ENCODE measurements at places on chromosomes 3 and 15.

- no peak for DNase-seq
Observed at GRCh38 chr15:43911235-43911781, 84.5 kb downstream of the WDR76 start.

DNA sequence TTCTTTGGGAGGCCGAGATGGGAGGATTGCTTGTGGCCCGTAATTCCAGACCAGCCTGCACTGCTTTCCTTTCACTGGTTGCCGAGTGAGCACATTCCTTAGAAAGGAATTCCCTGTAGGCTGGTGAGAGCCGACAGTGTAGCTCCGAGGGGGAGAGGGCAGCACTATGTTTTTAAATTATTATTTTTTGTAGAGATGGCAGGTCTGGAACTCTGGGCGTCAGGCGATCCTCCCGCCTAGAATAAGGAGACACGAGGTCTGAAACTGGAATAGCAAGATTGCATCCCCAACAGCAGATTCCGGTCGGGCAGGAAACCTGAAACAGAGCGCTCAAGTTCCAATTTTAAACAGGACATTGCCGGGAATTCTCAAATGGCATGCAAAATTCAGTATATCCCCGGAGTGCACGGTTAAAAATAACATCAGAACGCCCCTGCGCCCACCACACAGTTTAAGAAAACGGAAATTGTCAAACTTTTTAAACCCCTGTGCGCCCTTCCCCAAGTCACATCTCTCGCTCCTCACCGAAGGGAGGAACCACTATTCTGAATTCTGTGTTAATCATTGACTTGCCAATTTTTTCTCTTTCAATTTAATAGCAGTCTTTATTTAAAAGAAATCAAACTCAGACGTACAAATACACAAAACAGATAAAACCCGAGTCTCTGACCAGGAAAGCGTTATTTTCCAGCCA, 643 bp upstream of the RNU5B-1 start:
- no peak for DNase-seq

DNA sequence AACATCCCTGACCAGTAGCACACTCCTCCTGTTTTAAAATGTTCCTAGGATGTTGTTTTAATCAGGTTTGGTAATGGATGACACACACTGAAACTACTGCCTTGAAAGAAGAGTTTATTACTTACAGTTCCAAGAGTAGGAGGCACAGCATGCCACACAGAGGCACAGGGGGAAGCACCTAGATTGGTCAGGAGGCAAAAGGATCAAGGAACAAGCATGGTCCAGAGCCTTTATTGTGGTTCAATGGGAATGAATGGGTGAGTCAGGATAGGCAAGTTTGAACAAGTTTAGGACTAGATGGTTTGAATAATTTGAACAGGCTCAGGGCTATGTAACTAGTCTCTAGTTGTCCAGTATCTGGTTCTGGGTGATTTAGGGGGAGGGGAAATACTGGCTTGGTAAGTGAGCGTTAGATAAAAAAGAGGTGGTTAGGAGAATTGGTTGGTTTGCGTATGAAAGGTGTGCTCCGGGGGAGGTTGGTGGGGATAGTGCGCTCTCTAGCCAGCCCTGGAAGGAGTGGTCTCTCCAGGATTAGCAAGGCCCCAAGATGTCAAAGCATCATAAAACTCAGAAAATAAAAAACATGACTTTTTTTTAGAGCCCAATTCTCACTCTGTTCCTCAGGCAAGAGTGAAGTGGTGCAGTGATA, 35.1 kb downstream of the TMOD3 start:
- DNase-seq = no peak

GRCh38 chr15:59567324-59567723, 44.3 kb upstream of the GCNT3 start:
- DNase-seq = no peak

DNA sequence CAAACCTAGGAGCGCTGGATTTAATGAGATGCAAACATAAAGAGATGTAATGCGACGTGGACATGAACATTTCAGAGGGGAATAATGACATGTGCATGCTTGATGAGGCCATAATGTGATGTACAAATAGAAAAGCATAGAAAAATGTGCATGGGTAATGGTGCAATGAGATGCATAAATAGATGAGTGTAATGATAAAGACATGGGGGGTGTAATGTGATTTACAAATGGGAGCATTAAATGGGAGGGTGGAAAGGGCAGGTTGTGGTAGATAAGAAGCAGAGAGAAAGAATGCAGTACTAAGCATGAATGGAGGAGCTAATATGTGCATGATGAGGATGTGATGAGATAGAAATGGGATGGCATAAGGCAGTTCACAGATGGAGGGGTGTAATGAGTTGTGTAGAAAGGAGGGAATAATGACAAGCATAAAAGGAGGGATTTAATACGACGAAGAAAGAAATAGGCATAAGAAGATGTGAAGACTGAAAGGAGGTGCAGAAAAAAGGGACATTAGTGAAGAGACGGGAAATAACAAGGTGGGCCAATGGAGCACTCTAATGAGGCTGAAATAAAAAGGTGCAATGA, 137.5 kb upstream of the CCNL1 start:
- DNase-seq = no peak

- DNase-seq = no peak
Observed at GRCh38 chr3:194610689-194611088, 22.5 kb downstream of the TMEM44 start.

GRCh38 chr15:66454143-66454542, 43.4 kb downstream of the SNAPC5 start:
- DNase-seq = no peak

GRCh38 chr3:177816667-177817208, 619.5 kb upstream of the TBL1XR1 start:
- DNase-seq = no peak

GRCh38 chr3:182970811-182971418, 9.4 kb downstream of the DCUN1D1 start:
- no peak for DNase-seq

GRCh38 chr15:72532991-72533601, 59.0 kb downstream of the ARIH1 start:
- no peak for DNase-seq

DNA sequence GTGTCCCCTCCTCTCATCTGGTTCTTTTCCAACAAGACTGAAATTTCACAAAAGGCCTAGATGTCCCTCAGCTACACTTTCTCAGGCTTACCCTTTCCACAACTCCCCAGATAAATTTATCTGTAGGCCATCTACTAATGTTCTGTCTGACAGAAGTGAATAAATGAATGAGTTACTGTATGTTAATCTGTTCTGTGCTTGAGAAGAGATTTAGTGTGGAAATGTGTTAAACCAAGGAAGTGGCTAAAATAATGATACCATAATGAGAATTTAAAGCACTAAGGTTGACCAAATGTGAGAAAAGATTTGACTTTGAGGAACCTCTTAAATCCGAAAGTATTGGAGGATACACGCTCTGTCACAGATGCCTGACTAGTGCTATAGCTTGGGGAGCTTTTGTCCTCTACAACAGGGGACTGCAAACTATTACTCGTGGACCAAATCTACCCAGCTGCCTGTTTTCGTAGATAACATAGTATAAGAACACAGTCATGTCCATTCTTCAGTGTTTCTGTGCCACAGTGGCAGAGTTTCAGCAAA, 74.8 kb upstream of the P2RY1 start:
- DNase-seq = no peak

GRCh38 chr3:138374573-138375134, 26.3 kb downstream of the MRAS start:
- DNase-seq = no peak

DNA sequence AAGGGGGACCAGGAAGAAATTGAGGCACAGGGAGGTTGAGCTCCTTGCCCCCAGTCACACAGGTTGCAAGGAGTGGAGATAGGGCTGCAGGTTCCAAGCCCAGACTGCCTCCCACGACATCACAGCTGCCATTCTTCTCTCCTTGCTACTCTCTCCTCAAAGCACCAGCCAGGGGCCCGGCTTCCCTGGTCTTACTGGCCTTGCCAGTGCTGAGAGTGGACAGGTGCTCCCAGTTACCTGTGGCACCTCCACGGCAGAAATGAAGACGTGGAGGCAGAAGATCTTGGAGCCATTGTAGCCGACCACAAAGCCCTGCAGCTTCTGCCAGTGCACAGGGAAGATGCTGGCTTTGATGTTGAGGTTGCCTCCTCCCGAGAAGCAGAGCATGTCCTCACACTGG, 17.9 kb upstream of the ACAD9 start:
- no peak for DNase-seq

DNA sequence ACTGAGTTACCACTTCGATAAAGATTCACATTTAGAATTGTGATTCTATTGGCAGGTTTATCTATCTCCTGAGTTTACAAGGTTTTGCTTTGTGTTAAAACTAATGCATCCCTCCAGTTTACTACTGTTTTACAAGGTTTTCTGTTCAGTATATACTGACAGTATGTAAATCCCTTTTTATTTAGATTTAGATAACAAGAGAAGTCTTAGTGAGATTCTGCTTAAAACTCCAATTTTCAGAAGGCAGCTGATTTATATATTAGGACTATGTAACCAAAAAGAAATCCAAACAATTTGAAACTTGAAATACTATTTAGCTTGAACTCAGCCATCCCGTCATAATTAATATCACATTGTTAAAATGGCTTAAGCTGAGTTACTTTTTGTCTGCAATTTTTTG, 619.2 kb downstream of the NAALADL2 start:
- no peak for DNase-seq

DNA sequence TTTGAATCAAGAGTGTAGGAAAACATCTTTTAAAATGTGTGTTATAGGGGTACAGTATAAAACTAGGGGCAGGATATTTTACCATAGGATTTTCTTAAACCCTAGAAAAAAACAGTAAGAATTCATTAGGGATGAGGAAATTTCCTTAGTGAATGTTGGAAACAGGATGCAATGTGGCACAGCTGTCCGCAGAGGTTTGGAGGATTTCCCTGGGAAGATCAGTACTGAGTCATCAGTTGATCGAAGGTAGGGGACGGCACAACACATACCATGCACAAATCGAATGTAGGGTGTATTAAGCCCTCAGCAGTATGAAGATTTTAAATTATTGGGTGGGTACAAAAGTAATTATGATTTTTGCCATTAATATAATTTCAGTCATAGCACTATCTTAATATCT, 49.9 kb downstream of the FNDC3B start:
- no peak for DNase-seq

GRCh38 chr3:184261270-184261853, at the start of gene CAMK2N2:
CAMK2N2 (minus strand) TSS chr3:184261553; CDS start chr3:184261285, 268 bp downstream.
- no peak for DNase-seq

DNA sequence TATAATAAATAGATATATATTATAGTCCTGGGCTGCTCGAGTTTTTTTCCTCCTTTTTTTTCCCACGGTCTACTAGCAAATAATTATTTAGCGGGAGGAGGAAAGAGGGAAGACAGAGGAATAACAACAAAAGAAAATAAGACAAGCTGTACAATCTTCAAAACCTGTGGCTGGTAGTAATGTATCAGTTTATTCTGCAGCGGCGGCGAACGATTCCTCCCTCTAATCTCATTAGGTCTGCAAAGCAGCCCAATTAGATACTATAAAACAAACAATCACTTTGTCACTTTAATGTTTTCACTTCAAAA, 390 bp upstream of the TLE3 start:
- no peak for DNase-seq

DNA sequence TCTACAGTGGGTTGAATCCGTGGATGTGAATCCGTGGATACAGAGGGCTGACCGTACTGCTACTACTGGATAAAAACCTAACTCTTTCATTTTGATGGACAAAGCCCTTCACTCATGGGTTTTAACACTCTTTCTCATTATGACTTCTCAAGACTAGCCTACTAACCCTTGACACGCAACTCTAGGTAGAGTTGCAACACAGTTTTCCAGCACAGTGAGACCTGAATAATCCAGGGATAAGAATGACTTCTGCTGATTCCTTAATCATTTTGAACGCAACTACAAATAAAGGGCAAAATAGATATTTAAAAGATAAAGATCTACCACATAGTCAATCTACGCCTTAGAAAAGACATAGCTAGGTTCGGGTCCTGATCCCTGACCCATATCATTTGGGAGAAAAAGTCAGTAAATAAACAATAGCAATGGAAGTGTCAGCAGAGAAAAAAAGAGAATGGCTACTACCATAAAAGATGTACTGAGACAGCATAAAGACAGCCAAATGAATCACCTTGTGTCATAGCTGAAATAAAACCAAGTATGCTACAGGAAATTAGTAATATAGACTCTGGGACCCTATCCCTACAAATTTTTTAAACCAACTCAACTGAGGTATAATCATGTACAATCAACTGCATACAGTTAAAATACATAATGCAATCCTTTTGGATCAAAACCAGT, 87.6 kb downstream of the DPH6 start:
- DNase-seq = no peak

GRCh38 chr15:84822653-84823281, 5.6 kb downstream of the ALPK3 start:
- DNase-seq = no peak
